ENCODE measurements at places on chromosomes 13 and 19.

GRCh38 chr13:94712287-94712811 lies at the start of gene SOX21:
TSS of gene SOX21 (minus strand) at chr13:94712545. CDS start at chr13:94712049, 496 bp downstream.
- no peak for DNase-seq

GRCh38 chr13:67267136-67267535 lies 37.0 kb upstream of the PCDH9 start:
- no peak for DNase-seq

DNA sequence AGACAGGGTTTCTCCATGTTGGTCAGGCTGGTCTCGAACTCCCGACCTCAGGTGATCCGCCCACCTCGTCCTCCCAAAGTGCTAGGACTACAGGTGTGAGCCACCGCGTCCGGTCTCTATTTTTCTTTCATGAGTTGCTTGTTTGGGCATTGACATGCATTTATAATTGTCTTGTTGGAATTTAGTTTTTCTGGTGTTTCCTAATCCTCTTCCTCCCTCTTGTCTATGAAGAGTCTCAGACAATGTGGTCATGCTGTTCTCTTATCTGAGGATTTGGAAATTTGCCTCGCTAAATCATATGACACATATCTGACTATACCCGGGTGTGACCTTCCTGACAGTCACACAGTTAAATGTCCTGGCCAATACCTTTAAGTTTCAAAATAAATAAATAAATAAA lies 7.4 kb upstream of the CEACAM18 start:
- DNase-seq: no peak

GRCh38 chr13:33069365-33069764 lies 53.1 kb downstream of the KL start:
- no peak for DNase-seq

- no peak for DNase-seq
These were observed 11.4 kb upstream of the SCEL start for GRCh38 chr13:77523834-77524728.

- no peak for DNase-seq
These were observed 7.8 kb downstream of the DDX39A start for GRCh38 chr19:14411161-14411937.

- DNase-seq: no peak
These were observed 19.7 kb downstream of the ACOD1 start for GRCh38 chr13:76968041-76968440.

DNA sequence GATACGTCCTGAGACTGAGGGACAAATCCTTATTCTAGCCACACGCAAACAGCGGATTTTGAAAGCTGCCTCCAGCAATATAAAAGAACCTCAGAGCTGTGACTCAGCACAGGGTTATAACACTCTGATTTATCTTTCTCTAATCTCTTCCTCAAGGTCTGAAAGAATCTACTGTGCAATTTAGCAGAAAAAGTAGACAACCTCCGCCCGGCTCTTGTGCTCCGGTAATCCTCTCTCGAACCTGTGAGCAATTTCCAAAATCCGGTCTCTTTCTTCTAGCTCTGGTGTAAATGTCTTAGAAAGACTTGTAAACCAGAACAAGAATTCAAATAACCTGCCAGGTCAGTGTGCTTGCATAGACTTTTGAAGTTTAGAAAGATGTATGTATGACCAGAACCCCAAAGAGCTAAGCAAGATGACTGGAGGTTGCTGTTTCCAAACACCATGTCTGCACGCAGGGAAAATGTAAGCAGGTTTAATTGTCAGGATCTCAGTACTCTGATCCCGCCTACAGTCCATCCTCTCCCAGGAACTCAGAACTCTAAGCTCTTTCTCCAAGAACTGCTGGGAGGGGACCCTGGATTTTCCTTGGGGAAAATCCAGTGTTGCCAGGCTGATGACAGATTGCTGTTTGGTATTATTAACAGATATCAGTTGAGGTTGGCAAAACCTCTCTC lies 338.1 kb downstream of the RFC3 start:
- DNase-seq: no peak

- DNase-seq: no peak
These were observed 19.1 kb upstream of the PNMA8C start for GRCh38 chr19:46447824-46448223.

GRCh38 chr13:23160638-23161480 lies 19.9 kb upstream of the SGCG start:
- no peak for DNase-seq

DNA sequence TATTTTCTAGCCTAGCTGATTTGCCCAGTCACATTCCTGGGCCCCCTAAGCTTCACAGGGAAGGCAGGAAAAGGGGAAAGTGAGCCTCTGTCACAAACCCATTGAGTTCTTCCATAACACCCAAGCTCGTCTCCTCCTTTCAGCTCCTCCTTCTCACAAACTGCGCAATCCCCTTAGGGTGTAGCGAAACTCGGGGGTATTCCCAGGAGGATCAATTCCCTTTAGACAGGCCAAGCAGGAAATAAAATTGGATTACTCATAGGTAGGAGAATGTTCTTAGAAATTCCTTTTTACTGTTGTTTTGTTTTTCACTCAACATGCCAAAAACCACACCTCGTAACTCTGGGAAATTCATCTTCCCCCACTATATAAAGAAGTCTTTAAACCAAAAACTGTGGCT lies 139.3 kb downstream of the IRS2 start:
- no peak for DNase-seq

DNA sequence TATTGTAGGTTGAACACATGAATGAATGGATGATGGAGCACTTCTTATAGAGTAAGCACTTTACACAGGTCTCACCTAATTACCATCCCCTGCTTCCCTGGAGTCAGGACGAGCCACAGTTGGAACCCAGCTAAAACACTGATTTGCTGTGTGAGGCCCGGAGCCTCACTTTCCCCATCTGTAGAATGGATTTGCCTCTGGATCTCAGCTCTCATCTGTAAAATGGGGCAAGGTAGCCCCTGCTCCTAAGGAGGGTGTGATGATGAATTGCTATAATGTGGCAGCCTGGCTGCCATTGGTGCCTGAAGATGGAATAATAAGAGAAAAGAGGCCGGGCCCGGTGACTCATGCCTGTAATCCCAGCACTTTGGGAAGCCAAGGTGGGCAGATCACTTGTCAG lies 1.4 kb upstream of the PTPRS start:
- no peak for DNase-seq

DNA sequence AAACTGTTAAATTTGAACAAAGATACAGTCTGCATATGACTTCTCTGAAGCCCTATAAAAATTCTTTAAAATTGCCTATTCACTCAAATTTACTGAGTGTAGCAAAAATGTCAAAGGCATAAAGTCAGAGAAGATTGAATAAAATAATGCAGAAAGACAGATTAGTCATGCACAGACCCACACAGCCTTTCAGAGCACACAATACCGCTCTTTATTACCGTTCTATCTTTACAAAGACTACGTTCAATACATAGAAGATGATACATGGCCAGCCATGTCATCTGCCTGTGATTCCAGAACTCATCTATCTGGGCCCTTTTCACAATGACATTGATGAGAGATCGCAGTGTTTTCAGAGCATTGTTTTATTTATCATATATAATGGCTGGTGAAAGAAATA lies 107.2 kb downstream of the URI1 start:
- no peak for DNase-seq

DNA sequence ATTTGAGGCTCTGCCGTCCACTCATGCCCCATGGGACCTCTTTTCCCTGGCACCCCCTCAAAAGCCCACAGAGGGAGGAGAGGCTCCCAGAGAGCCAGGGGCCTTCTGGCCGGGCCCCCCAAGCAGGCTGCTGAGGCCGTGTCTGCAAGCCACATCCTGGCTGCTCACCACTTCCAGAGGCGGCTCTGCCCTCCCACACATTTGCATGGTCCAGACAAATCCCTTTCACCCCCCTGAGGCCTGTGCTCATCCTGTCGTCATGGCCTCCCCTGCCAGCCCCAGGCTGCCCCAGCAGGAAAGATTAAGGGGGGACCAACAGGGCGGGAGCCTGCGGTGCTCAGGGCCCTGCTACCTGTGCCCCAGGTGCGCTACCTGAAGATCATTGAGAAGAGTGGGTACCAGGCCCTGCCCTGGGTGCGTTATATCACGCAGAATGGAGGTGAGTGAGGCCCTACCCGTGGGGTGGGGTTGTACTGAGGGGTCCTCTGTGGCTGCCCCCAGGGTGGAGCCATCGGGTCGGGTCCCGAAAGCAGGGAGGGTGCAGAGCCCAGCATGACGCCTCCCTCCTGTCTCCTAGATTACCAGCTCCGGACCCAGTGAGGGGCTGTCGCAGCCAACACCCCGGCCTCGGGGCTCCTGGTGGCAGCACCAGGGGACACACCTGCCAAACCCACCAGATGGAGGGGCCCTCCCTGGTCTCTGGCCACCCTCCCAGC lies 36.3 kb downstream of the AP1M1 start:
- DNase-seq: no peak

DNA sequence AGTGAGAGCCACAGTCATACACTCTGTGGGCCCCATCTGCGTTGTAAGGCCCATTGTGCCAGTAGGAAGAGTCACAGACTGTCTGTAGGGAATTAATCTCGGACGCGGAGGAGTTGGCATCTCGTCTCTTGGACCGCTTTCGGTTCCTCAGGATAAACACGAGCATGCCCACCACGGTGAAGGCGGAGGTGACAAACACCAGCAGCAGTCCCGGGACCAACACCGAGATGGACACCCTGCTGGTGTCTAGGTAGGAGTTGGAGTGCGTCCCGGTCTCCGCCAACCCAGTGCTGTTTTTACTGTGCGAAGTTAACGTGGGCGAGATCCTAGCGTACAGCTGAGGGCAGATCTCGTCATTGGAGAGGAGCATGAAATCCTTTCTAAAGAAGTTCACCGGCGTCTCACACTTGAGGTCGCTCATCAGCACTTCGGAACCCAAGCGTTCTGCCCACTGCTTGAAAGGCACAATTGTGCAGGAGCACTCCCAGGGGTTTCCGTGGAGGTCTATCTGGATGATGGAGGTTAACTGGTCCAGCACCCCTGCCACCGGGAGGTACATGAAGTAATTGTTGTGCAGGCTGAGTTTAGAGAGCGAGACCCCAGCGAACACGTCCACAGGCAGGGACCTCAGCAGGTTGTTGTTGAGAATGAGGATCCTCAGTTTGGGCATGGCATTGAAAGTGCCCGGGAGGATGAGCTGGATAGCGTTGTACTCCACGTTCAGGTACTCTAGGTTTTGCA lies 2.7 kb downstream of the SLITRK1 start:
- no peak for DNase-seq

GRCh38 chr13:33799950-33800592 lies 17.9 kb upstream of the RFC3 start:
- DNase-seq: no peak

GRCh38 chr13:98595134-98595533 lies 18.2 kb upstream of the STK24 start:
- DNase-seq: no peak

GRCh38 chr19:752652-753517 lies 2.0 kb downstream of the MISP start:
- DNase-seq: no peak

DNA sequence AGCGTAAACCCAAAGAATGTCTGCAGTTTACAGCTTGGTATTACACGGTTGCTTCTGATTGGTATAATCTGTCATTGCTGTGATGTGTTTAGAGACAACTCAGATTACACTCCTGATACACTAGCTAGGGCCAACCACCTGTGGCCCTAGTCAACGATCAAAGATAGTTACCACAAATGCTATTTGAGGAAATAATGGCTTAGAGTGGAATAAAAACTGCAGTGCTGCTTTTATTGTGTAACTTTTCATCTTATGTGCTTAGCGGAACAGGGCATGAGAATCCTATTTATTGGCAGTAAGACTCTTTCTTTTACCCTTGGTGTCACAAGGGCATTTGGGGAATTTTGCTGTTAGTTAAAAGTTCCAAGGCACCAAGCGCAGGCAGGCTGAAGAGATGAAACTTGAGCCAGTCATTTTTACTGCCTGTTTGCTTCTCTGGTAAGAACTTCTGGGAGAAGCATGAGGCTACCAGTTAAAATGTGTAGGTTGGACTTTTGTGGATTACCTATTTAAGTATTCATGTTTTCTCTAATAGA lies 363.3 kb downstream of the KCNRG start:
- no peak for DNase-seq

GRCh38 chr13:112325920-112326645 lies 50.1 kb upstream of the SPACA7 start:
- no peak for DNase-seq

GRCh38 chr13:104411141-104411765 lies 1345.0 kb upstream of the SLC10A2 start:
- no peak for DNase-seq

DNA sequence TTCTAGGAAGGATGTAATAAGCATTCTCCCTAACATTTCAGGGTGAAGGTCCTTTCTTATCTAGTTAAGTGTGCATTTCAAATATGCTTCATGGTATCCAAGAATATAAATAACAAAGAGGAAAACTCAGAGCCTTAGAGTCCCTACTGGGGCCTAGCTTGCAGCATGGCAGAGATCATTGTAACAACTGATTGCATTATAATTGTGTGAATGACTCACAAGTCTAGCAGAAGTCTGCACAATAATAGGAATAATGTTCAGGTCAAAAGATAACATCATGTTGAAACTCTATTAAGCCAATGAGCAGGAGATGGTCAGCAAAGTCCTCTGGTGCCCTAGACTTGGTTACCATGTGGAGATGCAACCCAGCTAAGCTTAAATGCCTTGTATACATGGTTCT lies 3.4 kb downstream of the POSTN start:
- no peak for DNase-seq

DNA sequence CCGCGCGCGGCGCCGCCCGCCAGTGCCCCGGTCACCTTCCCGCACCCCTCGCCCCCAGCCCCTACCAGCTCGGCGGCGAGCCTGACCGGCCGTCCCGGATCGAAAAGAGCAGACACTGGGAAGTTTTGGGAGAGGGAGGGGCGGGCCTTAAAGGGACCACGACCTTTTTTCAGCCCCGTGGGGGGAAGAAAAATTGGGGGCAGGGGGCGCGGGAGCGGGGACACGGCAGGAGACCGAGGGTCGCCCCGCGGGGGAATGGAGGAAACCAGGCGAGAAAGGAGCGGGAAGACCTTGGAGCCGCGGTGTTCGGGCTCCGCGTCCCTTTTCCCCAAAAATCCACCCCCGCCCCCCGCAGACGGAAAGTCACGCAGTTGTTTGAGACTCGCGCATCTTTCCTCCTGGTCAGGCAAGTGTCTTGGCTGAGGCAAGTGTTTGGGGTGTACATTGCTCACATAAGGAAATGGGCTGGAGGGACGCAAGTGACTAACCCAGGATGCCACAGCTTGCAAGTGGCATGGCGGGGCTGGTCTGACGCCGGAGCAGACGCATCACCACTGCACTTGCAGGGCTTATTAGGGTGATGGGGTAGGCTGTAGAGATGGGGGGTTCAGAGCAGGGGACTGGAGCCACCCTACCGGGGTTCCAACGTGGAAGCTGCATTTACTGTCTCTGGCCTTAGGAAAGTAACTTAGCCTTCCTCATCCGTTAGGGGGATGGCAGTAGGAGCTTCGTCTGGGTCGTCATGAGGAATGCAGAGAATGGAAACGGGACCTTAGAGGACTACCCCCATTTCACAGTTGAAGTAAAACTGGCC lies 2.7 kb upstream of the HNRNPL start:
- peak; percentile 39 for DNase-seq

- no peak for DNase-seq
These were observed 419.3 kb upstream of the KLHL1 start for GRCh38 chr13:70527599-70527998.

- DNase-seq: no peak
These were observed 47.6 kb downstream of the TEX29 start for GRCh38 chr13:111368091-111368490.

Data from activated CD8-positive, alpha-beta memory T cell treated with anti-CD3 and anti-CD28 coated beads for 1 hour (primary cell).